ENCODE measurements at places on chromosomes 4 and X.

GRCh38 chr4:3013839-3014350, 50.5 kb downstream of the GRK4 start:
- peak; percentile 72 for DNase-seq

GRCh38 chr4:138938366-138938690, 77.3 kb upstream of the NOCT start:
- peak; percentile 12 for DNase-seq

DNA sequence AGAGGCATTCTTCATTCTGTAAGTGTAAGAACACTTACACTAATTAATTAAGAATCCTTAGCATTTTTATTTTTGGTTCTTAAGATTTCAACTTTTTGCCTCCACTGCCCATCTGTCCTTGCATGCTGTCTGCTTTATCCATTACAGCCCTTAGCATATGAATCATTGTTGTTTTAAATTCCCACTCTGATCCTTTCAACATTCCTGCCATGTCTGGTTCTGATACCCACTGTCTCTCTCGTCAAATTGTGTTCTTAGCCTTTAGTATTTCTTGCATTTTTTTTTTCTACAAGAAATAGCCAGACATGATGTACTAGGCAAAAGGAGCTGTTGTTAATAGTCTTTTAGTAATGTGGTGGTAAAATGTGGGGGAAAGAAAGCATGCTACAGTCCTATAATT, 1360.0 kb downstream of the TECRL start:
- no peak for DNase-seq

GRCh38 chr4:168723569-168723968, 226.7 kb downstream of the PALLD start:
- no peak for DNase-seq

DNA sequence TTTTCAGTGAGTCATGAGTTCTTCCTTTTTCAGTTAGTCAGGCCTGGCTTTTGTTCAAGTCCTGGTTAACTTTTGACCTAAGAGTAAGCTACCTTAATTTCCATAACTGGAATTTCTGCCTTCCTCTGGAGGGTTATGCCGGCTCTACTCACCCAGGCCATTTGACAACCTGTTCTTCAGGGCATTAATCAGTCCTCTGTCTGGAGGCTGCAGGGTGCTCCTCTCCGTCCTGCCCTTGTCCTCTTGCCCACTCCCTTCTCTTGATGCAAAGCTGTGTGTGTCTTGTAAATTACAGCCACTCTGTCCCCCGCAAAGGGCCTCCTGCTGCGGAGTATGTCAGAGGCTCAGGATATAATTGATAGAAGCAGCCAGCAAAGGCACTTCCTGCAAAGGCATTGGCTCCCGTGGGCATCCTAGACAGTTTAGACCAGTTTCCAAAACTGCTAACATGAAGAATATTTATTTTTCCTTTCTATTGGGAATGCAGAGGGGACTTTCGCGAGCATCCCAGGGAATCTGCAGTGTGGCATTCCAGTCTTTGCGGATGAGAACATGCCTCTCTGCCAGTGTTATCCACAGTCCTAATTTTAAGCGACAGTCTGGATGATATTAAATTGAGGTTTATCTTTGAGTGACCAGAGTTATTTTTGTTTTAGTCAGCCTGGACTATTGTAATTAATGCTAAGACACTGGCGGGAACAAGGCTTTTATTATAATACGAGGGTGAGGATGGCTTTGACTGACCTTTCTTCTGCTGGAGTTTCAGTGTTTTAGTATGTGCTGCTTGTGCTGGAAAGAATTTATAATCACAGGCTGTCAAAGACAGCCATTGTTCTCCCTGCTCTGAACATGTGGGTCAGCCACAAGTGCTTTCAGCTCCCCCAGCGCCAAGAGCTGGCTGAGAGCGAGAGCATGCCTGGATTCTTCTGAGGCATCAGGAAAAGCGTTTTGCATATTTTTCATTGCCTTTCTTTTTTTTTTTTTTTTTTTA, 74.2 kb downstream of the LIMCH1 start:
- DNase-seq = no peak

DNA sequence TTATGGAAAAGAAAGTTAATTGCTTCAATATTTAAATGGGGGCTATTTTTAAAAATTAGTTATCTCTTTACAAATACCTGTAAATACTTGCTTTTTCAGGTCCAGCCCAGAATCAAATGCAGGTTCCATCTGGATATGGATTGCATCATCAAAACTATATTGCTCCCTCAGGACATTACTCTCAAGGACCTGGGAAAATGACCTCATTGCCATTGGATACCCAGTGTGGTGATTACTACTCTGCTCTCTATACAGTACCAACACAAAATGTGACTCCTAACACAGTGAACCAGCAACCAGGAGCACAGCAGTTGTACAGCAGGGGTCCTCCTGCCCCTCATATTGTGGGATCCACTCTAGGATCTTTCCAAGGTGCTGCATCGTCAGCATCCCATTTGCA, 29.2 kb downstream of the SEC24B start:
- no peak for DNase-seq

GRCh38 chrX:10833299-10834169, 213.1 kb upstream of the MID1 start:
- no peak for DNase-seq

DNA sequence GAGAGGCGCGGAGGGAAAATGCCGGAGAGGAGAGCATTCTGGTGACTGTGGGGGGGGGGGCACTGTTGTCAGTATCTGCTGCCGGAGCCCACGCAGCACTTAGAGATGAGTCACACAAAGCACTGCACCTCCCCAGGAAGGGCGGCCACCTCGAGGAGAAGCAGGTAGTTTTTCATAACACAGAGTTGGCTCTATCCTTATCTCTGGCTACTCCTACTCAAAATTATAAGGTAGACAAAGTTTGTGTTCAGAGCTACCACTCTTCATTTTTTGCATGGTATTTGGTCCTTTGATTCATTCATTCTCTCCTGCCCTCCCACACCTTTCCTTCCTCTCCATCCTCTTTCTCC, 76.2 kb upstream of the SCOC start:
- DNase-seq = no peak

- no peak for DNase-seq
Measured at GRCh38 chr4:140893939-140894338, 137.8 kb upstream of the TBC1D9 start.

- peak; percentile 32 for DNase-seq
Measured at GRCh38 chr4:40183615-40184411, 13.0 kb upstream of the RHOH start.

- peak; percentile 8 for DNase-seq
Measured at GRCh38 chrX:104195489-104196084, 29.3 kb downstream of the FAM199X start.

- peak; percentile 41 for DNase-seq
Measured at GRCh38 chrX:11770320-11770719, 12.3 kb downstream of the MSL3 start.

GRCh38 chr4:25697516-25697915, 41.9 kb downstream of the SLC34A2 start:
- no peak for DNase-seq

DNA sequence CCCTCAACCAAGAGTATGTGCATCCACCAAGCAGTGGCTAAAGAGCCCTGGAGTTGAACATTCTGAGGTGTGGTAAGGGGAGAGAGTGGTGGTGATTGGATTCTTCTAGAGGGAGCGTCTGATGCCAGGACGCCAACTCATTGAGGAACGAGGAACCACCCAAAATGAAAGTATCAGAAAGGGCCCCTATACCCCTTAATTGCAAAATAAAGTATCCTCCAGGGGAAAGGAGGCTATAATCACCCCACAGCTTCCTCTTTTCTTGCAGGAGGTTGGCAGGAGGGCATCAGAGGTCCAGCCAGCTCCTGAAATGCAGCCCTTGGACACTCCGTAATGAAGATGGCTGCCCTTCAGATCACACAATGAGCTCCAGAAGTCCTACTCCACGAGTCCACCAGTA, 5.3 kb upstream of the KIAA1210 start:
- DNase-seq = no peak

DNA sequence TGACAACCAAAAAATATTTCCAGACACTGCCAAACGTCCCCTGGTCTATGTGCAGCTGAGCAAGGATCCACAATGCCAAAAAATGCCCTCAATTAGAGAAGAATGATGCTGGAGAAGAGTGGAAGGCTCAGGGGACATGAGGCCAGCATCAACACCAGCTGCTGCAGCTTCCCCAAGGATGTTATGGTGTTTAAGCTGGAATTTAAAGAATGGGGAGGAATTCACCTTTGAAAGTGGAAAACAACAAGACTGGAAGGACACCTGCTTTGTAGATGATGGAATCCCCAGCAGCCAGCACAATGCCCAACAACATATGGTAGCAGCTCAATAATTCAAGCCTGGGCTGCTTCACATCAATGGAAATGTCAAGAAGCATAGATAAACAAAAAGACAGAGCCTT, 20.3 kb upstream of the SMPX start:
- no peak for DNase-seq

- no peak for DNase-seq
Measured at GRCh38 chr4:182502064-182502463, 258.9 kb downstream of the TENM3 start.

DNA sequence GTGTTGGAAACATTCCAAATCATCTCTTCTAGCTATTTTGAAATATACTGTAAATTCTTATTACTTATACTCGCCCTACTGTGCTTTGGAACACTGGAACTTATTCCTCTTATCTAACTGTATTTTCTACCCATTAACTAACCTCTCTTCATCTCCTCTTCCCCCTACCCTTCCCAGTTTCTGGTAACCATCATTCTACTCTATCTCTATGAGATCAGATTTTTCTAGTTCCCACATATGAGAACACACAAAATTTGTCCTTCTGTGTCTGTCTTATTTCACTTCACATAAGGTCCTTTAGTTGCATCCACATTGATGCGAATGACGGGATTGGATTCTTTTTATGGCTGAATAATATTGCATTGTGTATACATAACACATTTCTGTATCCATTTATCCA, 1003.8 kb upstream of the INTU start:
- no peak for DNase-seq
